AG04450 (cell line): ENCODE measurements at places on chromosomes 12 and 14.

DNA sequence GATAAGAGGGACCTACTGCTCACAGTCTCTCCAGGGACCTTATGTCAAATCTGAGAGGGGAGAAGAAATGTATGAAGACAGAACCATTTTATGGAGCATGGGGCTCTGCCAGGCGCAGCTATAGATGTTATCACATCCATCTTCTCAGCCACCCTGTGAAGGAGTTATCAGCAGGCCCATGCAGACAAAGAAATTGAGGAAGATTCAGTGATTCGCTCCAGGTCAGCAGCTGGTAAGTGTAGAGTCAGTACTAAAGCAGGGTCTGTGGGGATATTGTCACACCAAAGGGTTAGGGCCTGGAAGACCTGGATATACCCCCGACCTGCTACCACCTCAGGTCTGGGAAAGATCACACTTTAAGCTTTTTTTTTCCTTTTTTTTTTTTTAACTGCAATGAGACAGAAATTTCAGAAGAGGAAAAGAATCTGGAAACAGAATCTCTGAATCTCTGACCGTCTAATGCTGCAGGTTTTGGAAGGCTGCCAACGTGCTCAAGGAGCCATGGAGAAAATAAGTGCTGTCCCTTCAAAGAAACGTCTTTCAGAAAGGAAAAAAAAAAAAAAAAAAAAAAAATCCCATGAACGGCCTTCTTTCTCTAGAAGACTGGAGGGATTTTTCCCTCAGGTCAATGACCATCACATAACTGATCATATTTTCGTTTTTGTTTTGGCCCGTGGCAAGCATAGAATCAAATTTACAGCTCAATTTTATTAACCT lies 73.3 kb upstream of the PLEKHG7 start:
- no peak for DNase-seq

- no peak for DNase-seq
These were observed 428.9 kb upstream of the ATXN7L3B start for GRCh38 chr12:74108729-74109128.

GRCh38 chr12:69511469-69512267 lies 41.5 kb downstream of the FRS2 start:
- no peak for DNase-seq

DNA sequence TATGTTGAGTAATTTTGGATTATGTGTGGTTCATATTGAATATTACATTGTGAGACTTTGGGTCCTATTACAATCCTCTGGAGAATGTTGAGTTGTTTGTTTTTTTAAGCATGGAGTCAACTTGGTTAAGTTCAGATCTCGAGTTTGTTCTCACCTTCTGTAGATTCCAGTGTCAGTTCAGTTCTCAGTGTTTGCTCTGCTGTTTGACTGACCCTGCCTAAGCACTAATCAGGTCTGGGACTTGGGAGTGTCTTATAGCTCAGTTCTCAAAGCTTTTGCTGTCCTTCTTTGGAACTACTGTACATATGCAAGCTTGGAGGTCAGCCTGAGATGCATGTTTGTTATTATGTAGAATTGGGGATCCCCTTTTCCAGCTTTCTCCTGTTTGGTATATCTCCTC lies 63.1 kb downstream of the DIP2B start:
- no peak for DNase-seq

DNA sequence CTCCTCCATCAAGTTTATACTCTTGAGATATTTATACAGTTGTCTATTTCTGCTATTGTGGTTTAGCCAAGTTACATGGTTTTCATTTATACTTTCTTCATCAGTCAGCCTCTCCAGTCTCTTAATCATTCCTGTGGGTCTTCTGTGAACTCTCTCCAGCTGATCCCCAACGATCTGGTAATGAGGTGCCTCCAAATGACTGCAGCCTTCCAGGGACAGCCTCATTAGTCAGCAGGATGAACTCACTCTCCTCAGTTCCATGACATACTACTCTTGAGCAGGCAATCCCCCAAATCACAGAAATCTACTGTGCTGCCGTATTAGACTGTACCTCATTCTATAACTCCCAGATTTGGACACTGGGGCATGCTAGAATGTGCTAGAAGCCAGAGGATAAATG lies 15.3 kb downstream of the AREL1 start:
- DNase-seq = peak; percentile 59

GRCh38 chr12:4958697-4959375 lies 49.1 kb downstream of the KCNA1 start:
- no peak for DNase-seq

DNA sequence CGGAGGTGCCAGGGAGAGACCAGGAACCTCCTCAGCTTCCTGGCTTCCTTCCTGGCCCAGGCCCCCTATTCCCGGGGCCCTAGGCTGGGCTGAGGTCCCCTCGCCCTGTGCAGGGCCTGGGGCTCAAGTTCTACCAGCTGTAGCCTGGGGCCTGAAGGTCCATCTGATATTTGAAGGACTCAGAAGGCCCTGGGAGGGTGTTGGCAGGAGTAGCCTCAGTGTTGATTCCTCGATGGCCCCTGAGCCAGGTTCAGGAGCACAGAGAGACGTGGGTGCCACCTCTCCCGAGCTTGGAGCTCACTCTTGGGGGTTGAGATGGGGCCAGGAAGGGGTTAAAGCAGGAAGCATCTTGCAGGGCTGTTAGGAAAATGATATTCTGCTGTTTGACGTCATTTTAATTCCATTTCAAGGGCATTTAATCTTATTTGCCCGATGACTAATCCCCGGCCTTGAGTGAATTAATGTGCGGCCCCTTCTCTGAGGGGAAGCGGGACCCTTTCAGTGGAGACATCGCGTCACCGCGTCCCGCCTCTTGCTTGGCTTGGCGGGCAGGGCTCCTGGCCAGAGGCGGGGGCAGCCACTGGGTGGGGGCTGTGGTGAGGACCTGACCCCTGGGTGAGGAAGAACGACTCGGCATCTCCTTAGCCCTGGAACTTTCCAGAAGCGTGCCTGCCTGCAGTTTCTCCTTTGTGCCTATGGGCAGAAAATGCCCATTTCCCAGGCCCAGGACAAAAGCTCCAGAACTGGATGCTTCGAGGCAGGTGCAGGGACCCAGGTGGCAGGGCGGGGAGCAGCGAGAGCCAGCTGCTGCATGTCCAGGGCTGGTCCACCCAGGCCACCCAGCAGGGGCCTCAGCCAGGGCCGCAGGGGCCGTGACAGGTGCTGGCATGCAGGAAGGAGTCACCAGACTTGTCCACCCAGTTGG lies 158.3 kb downstream of the KIF26A start:
- no peak for DNase-seq

GRCh38 chr12:100503228-100503628 lies 29.6 kb downstream of the NR1H4 start:
- no peak for DNase-seq

GRCh38 chr14:99210333-99210732 lies 61.7 kb downstream of the BCL11B start:
- no peak for DNase-seq

GRCh38 chr14:95025218-95025617 lies 132.1 kb downstream of the DICER1 start:
- no peak for DNase-seq

DNA sequence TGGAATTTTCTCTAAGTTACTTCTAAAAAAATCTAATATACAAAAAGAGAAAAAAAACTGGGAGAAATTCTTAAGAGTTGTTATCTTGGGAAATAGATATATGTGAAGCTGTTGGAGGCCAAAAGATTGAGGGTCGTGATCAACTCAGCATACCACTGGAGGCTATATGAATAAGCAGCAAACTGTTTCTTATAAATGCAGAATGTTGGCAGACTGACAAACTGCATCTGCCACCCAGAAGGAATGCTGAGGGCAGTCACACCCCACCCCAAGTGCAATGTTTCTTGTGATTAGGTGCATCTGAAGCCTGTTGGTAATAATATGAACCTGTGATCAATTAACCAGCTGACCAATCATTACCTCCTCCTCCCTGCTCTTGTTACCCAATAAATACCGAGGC lies 818.6 kb upstream of the MGAT4C start:
- no peak for DNase-seq

DNA sequence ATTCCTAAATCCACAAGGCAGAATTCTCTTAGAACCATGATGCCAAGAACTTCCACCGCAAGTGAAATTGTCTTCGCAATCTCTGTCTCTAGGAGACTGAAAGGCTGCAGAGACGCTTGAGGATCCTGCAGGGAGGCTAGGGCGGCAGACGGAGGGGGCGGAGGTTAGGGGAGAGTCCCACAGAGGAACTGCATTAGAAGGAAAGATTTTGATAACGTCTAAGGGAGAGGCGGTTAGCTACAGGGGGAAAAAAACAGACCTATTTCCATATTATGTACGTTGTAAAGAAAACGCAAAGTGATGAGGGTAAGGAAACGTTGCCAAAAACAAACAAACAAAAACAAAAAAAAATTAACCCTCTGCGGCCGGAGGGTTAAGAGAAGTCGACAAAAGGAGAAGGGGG lies 595 bp downstream of the KLHL28 start:
- DNase-seq = peak; percentile 20

- no peak for DNase-seq
These were observed 88.0 kb upstream of the EIF5 start for GRCh38 chr14:103246070-103246469.

DNA sequence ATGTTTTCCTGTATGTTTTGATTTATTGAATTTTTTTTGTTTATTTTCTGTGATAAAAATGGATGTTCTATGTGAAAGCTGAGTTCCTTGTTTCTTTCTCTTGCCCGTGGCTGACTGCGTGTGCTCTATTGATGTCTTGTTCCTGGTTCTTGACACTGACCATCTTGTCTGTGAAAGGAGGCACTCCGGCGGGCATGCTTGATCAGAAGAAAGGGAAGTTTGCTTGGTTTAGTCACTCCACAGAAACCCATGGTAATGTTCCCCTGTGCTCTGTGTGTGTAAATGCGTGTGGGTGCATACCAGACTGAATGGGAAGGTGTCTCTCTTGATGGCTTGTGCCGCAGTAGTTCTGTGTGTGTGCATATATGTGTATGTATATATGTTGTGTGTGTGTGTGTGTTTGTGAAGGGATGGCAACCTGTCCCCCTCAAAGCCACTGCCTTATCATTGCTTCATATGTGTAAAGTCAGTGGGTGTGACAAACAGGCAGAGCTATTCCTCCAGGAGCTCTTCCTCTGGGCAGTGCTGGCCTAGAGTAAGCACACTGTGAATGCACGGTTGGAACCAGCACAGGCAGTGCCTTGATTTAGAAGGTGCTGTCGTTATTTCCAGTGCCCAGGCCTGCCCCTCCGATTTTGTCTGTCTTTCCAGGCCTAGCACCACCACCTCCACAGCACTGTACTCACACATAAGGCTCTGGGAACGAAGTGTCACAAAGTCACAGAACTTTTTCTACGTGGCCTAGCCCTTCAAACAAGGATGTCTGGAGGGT lies 247.3 kb upstream of the FKBP4 start:
- no peak for DNase-seq

GRCh38 chr12:97017213-97017612 lies 110.2 kb downstream of the NEDD1 start:
- DNase-seq = no peak

DNA sequence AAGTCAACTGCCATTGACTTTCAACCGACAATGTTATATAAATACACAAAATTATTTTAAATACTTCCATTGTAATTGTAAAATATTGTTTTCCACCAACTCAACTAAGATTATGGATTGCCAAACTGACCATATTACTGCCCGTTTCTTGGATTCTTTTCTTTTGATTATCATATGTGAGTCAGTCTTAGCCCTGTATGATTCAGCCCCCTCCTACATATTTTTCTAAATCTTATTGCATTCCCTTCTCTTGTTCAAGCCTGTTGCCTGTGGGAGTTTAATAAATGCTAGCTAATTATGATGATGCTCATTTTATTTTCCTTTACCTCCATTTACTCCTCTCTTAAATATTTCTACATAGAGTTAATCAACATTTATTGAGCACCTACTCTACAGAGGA lies 6.8 kb downstream of the RASSF9 start:
- peak; percentile 7 for DNase-seq

- no peak for DNase-seq
These were observed 35.9 kb upstream of the WSCD2 start for GRCh38 chr12:108093209-108093608.

DNA sequence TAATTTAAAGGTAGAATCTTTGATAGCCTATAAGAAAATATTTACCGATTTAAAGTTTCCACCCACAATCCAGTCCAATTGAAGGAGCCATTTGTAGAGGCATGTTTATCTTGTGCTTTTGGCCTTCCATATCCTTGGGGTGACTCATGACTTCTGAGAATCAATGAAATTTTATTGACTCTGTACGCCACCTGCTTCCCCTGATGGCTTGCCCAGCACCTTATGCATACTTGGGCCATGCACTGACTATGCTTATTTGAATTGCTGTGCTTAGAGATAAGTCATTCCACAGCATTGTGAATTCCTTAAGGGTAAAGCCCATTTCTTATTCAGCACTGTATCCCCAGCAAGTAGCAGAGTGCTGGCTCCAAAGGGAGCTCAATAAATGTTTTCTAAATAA lies 954.8 kb upstream of the SEL1L start:
- no peak for DNase-seq

- DNase-seq = no peak
These were observed 16.8 kb downstream of the CLMN start for GRCh38 chr14:95302667-95303506.

GRCh38 chr14:101101456-101102056 lies 198.0 kb upstream of the RTL1 start:
- DNase-seq = no peak

GRCh38 chr12:5197656-5198055 lies 154.0 kb downstream of the KCNA5 start:
- DNase-seq = no peak

DNA sequence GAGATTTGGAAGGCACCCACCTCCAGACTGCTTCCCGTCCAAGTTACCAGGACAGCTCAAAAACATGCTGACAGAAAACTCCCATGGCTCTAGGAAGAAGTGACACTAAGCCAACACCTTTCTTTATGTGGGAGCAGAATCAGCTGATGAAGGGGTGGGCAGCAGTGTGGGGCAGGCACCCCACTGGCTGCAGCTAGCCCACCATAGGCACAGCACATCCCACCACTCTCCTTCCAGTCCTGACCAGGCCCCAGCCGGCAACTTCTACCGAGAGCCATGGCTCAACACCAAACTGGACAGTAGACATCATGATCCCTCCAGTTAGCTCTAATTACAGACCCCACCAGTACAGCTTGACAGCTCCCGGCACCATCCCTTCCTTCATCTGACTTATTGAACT lies 45.0 kb downstream of the SH2B3 start:
- DNase-seq = no peak

DNA sequence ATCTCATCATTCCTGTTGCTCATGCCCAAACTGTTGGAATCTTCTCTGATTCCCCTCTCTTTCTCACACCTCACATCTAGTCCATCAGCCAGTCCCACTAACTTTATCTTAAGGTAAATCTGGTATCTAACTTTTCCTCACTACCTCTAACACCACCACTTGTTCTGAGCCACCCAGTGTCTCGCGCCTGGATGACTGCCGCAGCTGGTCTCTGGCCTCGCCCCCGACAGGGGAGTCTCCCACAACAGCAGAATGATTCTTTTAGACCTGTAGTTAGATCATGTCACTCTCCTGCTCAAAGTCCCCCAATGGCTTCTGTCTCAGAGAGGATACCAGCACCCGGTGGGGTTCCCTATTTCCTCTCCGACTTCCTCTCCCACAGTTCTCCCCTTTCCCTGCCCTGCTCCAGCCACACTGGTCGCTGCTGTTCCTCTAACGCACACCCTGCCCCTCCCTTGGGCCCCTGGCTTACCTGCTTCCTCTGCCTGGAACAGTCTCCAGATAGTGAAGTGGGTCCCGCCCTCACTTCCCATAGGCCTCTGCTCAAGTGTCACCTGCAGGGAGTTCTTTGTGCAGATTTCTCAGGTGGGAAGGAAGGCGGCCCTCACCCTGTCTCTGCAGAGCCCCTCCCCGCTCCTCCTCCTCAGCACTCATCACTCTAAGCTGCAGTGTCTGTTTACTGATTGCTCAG lies 338.5 kb upstream of the FKBP4 start:
- no peak for DNase-seq
